ENCODE measurements at places on chromosomes 2 and 18. TPM values are rescaled to one million over a fixed set of nuclear protein-coding genes. Genes with fewer than 3 reads are reported as not detected.

DNA sequence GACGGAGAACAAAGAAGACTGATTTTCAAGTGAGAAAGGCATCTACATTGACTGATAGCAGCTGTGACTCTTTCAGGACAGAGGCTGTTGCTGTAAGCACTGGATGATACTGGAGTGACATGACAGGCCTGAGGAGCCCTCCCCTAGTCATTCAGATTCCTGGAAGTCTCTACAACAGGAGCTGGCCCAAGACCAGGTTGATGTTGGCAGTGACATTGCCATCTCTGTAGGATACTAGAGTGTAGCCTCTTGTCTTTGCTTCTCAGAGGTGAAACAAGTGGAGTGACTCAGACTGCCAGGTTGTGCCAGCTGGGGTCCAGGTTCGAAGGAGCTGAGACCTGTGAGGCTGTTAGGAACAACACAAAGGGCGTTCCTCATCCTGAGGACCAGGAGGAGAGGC, 44.7 kb upstream of the SH3RF3 start:
- DNase-seq, result no peak

DNA sequence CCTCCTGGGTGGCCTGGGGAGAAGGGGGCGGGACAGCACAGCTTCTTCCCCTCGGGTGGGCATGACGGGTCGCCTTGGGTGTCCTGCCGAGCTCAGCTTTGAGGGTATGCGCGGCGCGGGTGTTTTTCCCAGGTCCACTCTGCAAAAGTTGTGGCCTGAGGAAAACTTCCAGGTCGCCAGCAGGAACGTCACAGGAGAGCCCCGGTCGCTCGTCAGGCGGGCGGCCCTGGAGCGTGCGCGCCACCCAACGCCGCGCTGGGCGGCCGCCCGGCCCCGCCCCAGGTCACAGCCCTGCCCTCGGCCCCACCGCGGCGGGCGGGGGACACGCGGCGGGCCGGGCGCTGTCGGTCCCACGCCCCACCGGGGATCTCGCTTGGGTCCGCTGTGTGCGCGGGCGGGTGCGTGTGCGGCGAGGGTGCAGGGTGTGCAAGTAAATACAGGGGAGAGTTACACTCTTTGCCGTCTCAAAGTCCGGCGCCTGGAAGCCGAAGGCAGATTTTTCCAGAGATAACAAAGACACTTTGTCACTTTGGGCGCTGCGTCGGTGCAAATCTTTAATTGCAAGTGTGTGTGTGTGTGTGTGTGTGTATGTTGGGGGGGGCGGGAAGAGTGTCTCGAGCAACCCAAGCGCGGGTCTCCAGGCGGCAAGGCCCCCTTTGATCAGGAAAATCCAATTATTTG, 616 bp upstream of the SP5 start:
- peak; percentile 13 for DNase-seq

The CPO gene
- not detected for total RNA-seq

- DNase-seq, result no peak
Measured at GRCh38 chr2:4190548-4190947, 487.2 kb downstream of the DCDC2C start.

GRCh38 chr2:124320051-124320688, 295.1 kb downstream of the CNTNAP5 start:
- no peak for DNase-seq

GRCh38 chr2:68320118-68320641, 431 bp upstream of the CNRIP1 start:
- DNase-seq, result no peak

- no peak for DNase-seq
Measured at GRCh38 chr2:66517772-66518171, 82.8 kb downstream of the MEIS1 start.

- DNase-seq, result no peak
Measured at GRCh38 chr18:56285387-56286065, 352.9 kb downstream of the TXNL1 start.

The ALPG gene
- not detected for total RNA-seq

DNA sequence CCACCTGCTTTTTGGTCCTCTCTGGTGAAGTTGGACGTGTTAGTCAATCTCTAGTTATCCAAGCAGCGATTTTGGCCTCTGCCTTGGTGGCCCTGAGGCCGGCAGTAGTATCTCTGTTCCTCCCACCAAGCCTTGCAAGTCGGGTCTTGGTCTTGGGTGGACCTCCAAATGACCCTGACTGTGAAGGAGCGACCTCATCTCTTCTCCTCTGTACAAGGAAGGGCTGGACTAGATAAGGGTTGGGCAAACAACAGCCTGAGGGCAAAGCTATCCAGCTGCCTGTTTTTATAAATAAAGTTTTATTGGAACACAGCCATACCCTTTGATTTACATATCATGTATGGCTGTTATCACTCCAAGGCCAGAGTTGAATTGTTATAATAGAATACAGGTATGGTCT, 74.6 kb upstream of the FOSL2 start:
- DNase-seq, result no peak

DNA sequence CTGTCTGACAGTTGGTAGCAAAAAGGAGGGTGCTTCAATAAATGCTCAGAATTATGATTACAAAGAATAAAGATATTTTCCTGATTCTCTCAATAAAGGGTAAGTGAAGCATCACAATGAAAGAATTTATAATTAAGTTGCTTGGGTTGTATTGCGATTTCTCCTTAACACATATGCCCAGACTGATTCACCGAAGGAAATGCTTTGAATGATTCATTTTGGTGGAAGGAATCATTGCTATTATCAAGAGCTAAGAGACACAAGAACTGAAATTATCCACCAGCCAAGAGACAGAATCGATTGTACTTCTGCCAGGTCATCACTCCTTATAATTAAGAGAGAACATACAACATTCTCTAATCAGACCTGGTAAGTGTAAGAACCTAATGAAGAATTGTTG, 301.4 kb downstream of the NR4A2 start:
- DNase-seq, result no peak

The SYT4 gene
- total RNA-seq, result not detected

GRCh38 chr2:191835539-191836350, 11.1 kb downstream of the CAVIN2 start:
- DNase-seq, result no peak

The INHA gene
- total RNA-seq, result not detected

DNA sequence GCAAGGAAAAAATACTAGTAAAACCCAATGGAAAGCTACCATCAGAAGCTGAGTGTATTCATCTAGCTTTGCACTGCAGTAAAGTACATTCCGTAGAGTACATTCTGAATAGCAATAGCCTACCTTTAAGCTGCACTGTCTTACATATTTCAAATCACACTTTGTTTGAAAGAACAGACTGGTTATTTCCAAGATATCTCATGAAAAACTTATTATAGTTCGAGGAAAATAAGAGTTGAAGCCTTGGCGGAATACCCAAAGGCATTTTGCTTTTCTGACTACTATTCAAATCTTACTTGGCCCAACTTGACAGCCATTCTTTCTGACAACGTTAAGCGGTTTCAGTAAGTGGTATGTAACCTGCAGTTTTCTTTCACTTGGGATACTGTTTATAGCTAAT, 177.6 kb downstream of the NRXN1 start:
- DNase-seq, result no peak

DNA sequence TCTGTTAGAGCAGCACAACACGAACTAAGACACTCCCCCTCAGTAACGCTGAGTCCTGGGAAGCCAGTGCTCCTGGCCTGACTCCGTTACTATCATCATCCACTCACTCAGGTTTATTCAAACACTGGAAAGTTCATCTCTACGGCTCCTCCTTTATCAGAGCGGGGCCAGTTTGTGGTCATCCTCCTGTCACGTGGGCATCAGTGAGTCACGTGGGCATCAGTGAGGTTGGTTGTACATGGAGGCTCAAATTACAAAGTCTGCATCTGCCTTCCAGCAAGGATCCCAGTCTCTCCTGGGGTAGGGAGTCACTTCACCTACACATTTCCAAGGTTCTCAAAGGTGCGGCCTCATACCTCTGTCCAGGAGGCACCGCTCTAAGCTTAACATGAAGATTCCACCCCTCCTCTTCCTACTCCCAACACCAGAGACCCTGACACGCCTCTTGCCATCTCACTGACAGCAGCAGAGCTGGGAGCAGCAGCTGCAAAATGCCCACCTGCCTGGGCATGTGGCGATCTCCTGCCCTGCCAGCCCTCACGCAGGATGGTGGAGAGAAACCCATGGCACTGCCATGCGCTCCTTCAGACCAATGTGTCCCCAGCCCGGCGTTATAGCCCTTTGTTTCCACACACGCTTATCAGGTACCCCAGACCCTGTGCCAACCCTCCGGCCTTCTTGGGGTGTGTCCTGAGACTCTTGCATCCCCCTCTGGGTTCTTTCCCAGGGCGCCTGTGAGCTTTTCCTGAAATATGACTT, 99.2 kb upstream of the PTPRM start:
- DNase-seq, result no peak

The DSG4 gene
- total RNA-seq, result not detected

GRCh38 chr2:9095690-9096089, 92.2 kb upstream of the MBOAT2 start:
- DNase-seq, result peak; percentile 16

GRCh38 chr2:21070341-21071257, 26.7 kb upstream of the APOB start:
- no peak for DNase-seq

- DNase-seq, result peak; percentile 30
Measured at GRCh38 chr18:24000613-24001490, 13.7 kb upstream of the TTC39C start.

The KCNK3 gene
- not detected for total RNA-seq

The GLI2 gene
- not detected for total RNA-seq

- peak; percentile 89 for DNase-seq
Measured at GRCh38 chr2:73979021-73979420, 5.7 kb upstream of the TET3 start.

DNA sequence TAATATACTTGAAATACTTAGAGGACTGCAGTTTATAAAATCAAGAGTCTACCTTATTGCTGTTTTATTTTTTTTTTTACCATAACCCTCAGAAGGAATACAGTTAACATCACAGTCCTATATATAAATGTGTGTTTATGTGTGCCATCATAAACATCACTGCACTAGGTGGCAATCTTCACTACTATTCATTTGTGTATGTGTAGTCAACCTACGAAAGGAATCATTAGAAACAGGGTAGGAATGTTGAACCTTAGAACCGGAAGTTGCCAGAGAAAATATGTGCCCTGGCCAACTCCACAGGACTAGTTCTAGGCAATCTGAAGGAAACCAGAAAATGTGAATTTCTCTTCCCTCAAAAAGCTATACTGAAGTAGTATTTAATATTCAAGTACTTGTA, 3.4 kb downstream of the GEN1 start:
- no peak for DNase-seq

The CDK5R2 gene
- not detected for total RNA-seq

- DNase-seq, result no peak
Measured at GRCh38 chr2:102401456-102401855, 21.5 kb upstream of the IL18RAP start.

GRCh38 chr2:72548081-72548764, 277.6 kb downstream of the EXOC6B start:
- DNase-seq, result no peak

DNA sequence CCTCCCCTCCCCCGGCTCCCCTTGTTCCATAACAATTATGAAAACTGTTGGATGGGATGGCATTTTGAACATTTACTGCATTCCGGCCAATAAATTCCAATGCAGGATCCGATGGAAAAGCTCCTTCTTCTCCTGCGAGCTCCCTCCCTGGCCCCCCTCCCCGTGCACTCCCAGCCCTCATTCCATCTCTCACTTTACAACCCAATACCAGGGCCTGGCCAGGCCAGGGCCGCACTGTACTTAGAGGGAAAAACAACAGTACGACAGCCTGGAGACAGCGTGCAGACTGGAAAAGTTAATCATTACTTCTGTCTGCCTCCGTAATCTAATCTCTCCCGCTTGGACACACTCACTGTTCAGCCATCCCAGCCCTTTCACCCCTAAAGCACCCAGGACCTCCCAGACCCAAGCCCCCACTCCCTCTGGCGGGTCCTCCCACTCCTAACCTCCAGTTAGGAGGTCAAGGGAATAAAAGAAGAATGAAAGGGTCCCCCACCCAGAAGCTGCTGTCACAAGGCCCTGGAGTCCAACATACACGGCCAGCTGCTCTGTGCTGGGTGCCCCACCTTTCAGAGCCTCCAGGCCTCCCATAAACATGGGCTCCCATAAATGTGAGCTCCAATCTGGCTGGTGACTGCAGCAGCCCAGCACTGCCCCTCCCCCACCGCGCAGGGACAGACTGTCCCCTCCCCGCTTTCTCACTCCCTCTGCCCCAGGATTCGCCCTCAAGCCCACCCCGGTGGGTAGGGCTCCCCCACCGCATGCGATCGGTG, 20.6 kb downstream of the SMAD7 start:
- DNase-seq, result no peak

The AGXT gene
- total RNA-seq, result not detected

DNA sequence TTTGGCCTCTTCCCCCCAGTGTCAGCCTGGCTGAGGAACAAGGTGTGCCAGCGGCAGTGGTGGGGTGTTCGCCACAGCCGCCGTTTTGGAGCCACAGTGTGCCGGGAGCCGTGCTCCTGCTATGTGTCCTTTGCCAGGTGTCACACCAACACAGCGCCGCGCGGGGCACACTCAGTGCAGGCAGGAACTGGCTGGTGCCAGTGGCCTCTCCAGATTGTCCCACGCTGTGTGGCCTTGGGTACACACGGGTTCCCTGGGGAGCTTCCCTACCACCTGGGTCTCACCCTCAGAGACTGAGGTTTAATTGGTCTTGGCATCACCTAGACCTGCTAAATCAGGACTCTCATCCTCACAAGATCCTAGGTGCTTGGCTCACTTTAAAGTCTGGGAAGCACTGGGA, 171.6 kb downstream of the LDLRAD4 start:
- no peak for DNase-seq

The ZNF385B gene
- total RNA-seq, result not detected

GRCh38 chr2:40168032-40168431, 283.9 kb downstream of the SLC8A1 start:
- DNase-seq, result no peak

DNA sequence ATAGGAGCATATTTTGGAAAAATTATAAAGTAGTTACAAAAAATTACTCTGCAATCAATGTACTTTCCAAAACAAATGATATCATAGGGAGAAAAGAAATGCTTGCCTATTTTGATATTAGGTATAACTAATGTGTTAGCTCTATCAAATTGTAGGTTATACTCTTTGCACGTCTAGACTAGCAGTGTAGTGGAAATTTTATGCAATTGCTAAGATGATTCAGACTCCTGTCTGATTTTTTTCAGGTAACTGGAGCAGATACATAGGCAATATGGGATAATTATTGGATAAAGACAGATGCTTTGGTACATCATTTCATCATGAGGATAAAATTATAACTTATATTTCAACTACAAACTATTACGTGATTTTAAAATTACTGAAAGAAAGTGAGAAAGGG, 918.3 kb downstream of the EPHA4 start:
- DNase-seq, result no peak
